ENCODE measurements at places on chromosomes 1 and 21.

DNA sequence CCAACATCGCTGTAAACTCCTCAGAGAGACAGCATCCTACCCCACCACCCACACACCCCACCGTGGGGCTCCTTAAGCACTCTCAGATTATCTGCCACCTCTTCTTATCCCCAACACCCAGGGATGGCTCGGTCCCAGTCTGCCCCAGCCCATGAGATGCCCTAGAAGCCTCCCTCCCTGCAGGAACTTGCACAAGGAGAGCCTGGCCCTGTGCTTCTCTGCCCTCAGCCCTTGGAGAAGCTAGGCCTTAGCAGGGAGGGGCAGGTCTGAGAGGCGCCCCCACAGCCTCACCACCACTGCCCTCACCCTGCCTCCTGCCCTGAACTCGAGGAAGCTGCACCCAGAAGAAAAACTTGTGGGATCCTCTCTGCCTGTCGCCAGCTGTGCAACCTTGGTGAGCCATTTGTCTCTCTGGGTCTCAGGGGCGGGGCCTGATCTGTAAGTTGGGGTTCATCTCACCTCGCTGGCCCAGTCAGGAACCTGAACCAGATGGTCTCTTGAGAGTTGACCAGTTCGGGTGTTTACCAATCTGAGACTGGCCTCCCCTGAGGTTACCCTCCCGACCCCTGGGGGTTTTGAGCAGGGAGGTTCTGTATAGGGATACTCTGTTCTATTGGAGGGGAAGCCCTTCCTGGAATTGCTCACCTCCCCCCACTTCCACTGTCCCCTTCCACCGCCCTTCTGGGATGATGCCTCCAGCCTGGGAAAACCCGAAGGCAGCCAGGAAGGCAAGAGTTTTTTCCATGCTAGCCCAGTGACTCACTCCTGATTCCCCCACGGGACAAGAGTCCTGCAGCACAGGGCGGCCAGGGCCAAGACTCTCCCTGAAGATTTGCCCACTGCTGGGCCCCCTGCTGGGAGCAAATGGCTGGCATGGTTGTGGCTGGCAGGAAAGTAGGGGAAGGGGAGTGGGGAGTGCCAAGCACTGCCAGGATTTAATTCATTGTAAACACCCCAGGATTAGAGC lies at the start of gene S100A3:
Gene S100A3, minus strand, starts transcription at position 537 of the 967 bp plus-strand sequence. CDS start 773 bp downstream, outside the sequence.
- DNase-seq: no peak

- DNase-seq: no peak
Measured at GRCh38 chr1:180933141-180933540, 20.4 kb downstream of the KIAA1614 start.

- no peak for DNase-seq
Measured at GRCh38 chr1:113545210-113545609, 154.9 kb downstream of the MAGI3 start.

DNA sequence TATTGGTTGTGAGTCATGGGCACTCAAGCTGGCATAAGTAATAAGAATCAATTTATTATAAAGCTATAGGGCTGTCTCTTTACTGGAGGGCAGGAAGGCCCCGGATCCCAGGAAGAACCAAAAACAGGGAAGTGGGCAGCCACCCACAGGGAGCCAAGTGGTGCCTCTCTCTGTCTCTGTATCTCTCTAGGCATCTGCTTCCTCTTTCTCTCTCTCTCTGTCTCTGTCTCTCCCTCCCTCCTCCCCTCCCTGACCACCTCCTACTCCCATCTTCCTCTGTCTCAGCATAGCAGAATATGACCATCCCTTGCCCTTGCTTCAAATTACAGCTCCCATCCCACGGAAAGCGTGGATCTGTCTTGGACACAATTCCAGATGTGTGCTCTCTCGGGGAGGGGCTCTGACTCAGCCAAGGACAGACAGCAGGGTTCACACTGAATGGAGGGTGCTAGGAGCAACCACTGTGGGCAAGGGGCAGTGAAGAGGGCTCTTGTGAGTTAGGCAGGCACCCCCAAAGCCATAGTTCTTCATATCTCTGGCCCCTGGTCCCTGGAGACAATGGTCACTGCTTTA lies 80.4 kb upstream of the LPGAT1 start:
- no peak for DNase-seq

GRCh38 chr1:96565546-96565945 lies 156.0 kb upstream of the PTBP2 start:
- DNase-seq: no peak

GRCh38 chr1:63888984-63889383 lies 115.2 kb downstream of the ROR1 start:
- no peak for DNase-seq

DNA sequence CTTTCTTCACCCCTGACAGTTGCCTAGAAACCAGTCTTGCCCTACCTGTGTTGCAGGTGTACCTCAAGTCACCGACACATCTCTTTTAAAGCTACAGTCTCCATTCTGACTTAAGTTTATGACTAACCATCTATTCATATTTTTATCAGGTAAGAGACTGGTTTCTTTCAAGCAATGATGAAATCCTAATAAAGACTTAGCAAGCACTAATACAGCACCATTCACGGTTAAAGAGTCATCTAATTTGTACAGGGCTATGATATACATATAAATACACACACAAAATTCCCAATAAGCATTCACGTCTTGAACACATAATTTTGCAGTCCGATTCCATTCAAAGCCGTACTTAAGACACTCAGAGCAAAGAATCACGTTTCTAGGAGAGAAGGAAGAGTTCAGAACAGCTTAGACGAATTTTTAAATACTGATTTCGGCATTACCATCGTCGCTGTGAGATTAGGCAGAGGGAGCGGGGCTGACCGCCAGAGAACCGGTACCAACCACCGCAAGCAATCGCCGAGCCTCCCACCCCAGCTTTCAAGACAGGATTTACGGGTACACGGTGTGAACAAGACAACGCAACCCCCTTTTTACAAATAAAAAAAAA lies 943 bp downstream of the ERRFI1 start:
- no peak for DNase-seq

- DNase-seq: no peak
Measured at GRCh38 chr1:153944005-153944826, 2.3 kb downstream of the DENND4B start.

- no peak for DNase-seq
Measured at GRCh38 chr1:47842228-47842919, 154.8 kb downstream of the TRABD2B start.

DNA sequence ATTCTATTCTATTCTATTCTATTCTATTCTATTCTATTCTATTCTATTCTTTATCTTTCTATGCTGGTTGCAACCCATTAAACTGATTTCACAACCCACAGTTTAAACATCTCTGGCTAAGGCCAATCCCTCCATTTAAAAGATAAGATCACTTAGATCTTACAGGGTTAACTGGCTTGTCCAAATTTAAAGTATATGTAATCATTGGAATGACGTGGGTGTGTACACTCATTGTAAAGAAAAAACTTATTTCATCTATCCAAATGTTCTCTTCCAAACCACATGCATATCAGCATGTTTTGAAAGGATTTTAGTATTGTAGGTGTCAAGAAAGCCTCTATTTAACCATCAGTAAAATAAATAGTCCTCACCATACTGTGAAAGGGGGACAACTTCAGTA lies 299.6 kb upstream of the RUNX1 start:
- no peak for DNase-seq

- no peak for DNase-seq
Measured at GRCh38 chr1:64476251-64476952, 6.5 kb downstream of the CACHD1 start.
